ENCODE measurements at places on chromosomes 13 and 19.

- no peak for DNase-seq
Measured at GRCh38 chr19:3740431-3740830, 21.1 kb downstream of the APBA3 start.

- DNase-seq = no peak
Measured at GRCh38 chr13:71861769-71862458, 5.1 kb downstream of the DACH1 start.

DNA sequence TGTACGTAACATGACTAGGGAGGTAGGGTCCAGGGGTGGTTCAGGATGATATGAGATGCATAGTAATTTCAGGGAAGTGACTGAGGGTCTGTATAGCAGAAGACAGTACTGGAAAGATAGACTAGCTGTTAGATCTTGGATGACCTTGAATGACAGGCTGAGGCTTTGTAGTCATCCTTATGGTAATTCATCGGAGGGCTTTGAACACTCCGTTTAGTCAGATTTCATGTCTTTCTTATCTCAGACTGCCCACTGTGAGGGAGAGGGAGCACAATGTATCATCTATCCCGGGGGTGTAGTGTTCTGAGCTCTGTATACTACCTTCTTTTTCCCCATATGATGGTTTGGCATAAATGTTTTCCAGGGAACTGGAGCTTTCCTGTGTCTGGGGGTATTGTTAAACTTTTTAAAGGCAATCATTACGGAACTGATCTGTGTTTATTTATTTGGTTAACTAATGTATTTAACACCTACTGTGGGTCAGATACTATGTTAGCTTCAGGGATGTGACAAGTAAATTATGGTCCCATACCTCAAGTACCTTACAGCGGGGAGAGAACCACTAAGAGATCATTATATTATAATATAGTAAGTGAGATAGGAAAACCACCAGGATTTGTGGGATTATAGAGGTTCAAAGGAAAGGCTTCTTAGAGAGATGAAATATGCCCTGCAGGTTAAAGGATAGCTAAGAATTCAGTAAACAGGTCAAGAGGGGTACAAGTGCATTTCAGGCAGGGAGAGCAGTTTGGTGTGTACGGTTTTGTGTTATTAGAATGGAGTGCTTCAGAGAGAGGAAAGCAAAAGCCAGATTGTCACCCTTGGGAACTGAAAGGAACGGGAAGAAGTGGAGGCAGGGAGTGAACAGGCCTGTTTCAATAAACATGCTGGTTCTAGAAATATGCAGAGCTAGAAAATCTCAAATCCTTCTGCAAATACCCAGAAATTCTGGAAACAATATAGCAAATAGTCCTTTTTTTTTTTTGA, 164.8 kb upstream of the KL start:
- DNase-seq = no peak

- DNase-seq = no peak
Measured at GRCh38 chr19:5131506-5132205, 162.7 kb downstream of the KDM4B start.

DNA sequence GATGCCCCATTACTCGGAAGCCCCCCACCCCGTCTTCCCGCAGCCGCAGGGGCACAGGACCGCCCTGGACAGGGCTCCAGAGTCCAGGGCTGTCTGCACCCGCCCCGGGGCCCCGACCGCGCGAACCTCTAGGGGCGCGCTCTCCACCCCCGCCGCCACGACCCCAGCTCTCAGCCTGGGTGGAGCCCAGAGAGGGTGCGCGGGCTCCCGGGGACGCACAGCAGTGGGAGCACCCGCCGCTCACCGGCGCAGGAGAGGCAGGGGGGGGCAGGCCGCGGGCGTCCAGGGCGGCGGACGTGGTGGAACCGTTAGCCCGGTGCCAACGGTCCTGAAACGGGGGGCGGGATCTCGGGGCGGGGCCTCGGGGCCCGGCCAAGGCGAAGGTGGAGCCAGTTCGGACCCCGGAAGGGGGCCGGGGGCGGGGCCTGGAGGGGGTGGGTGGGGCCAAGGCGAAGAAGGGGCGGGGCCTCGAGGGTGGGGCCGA, at the start of gene ATP8B3:
Gene ATP8B3, minus strand, starts transcription at position 335 of the 484 bp plus-strand sequence. CDS start 540 bp downstream, outside the sequence.
- DNase-seq = peak; percentile 36

- no peak for DNase-seq
Measured at GRCh38 chr13:107906131-107906530, 309.2 kb downstream of the LIG4 start.

DNA sequence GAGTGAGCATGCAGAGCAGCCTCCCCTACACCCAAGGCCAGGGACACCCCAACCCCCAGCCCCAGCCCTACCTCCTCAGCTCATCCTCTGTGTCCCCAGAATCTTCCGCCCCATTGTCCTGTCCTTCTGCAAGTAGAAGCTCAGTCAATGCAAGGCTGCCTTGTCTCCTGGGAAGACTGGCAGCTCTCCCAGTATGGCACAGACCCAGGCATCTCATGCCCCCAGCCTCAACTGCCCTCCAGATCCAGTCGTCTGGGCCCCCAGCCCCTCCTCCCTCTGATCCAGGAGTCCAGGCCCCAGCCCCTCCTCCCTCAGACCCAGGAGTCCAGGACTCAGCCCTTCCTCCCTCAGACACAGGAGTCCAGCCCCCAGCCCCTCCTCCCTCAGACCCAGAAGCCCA, 13.0 kb downstream of the ZNF575 start:
- DNase-seq = no peak

- no peak for DNase-seq
Measured at GRCh38 chr19:19459073-19459472, 53.6 kb downstream of the GATAD2A start.

GRCh38 chr13:98997011-98997730, 19.3 kb upstream of the DOCK9 start:
- DNase-seq = no peak

DNA sequence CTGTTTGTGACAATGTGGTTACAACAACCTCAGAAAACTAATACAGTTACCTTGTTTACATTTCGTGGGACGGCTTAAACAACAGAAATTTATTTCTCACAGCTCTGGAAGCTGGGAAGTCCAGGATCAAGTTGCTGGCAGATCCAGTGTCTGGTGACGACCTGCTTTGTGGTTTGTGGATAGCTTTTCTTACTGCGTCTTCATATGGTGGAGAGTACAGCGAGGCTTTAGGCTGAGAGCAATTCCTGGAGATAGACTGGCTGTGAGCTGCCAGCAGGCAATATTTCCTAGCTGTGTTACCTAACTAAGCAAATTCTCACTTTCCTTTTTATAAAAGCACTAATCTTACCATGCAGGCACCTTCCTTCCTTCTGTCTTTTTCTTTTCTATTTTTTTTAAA, 1203.5 kb upstream of the PRR20A start:
- no peak for DNase-seq

GRCh38 chr13:29501674-29502073, 93.8 kb downstream of the SLC7A1 start:
- no peak for DNase-seq

DNA sequence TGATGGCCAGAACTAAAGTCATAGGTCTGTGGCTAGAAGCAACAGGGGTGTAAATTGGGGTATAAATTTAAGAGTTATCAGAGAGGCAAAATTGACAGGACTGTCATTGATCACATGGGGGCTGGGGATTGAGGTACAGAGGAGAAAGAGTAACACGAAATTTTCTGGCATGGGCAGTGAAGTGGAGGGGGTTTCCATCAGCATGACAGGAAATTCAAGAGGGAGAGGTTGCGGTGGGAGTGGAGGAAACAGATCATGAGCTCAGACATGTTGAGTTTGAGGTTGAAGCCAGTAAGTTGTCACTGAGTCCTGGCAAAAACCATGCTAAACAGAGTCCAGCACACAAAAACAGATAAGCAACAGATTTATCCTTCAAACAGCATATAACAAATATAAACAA, 192.1 kb upstream of the TSC22D1 start:
- DNase-seq = no peak

GRCh38 chr13:42275098-42275471, 3.1 kb downstream of the AKAP11 start:
- DNase-seq = no peak

DNA sequence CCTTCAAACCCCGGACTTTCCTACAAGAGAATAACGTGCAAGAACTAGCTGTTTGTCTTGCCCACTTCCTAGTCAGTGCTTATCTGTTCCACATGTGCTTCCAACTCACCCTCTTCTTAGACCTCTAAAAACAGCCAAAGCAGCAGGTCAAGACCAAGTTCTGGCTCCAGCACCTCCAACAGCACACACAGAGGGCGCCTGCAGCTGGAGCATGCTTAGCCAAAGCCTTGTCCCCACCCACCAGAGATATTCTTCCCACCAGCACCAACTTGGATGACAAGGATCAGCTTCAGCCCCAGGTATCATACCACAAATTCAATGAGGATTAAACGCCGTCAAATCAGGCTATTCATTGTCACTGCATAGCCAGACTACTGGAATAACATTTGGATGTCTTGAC, 17.9 kb downstream of the RCBTB1 start:
- no peak for DNase-seq

DNA sequence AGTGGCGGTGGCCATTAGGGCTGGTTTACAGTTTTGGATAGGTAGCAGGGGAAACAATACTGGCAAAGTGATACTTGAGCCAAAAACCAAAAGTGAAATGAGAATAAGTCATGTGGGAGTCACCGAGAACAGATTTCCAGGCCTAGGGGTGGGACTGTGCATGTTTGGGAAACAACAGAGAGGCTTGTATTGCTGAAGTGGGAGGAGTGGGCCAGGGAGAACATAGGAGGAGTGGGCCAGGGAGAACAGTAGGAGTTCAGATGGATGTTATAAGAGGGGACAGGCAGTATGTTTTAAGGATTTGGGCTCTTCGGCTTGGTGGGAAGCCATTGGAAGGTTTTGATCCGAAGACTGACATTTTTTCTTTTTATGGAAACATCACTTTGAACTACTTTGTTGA, 35.5 kb downstream of the AKAP11 start:
- DNase-seq = no peak

DNA sequence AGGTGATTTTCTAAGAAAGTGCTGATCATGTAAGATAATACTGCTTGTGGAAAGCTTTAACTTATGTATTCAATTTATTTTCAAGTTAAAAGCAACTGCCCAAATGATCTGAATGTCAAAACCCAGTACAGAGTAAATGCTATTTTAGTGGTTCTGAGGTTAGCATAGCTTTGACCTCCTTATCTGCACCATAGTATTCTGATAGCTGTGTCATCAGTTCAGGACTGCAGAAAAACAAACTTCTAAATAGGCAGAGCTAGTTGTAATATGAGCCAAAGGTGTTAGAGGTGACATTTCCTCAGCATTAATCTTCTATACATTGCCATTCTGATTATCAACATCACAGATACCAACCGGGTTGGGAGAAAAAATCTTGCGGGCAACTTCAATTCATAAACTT, 758.7 kb downstream of the SLITRK5 start:
- DNase-seq = no peak

- DNase-seq = no peak
Measured at GRCh38 chr13:27043013-27043412, 128.6 kb downstream of the USP12 start.

- no peak for DNase-seq
Measured at GRCh38 chr13:31769575-31769974, 30.2 kb downstream of the RXFP2 start.

- no peak for DNase-seq
Measured at GRCh38 chr13:68026077-68026476, 795.9 kb upstream of the PCDH9 start.

DNA sequence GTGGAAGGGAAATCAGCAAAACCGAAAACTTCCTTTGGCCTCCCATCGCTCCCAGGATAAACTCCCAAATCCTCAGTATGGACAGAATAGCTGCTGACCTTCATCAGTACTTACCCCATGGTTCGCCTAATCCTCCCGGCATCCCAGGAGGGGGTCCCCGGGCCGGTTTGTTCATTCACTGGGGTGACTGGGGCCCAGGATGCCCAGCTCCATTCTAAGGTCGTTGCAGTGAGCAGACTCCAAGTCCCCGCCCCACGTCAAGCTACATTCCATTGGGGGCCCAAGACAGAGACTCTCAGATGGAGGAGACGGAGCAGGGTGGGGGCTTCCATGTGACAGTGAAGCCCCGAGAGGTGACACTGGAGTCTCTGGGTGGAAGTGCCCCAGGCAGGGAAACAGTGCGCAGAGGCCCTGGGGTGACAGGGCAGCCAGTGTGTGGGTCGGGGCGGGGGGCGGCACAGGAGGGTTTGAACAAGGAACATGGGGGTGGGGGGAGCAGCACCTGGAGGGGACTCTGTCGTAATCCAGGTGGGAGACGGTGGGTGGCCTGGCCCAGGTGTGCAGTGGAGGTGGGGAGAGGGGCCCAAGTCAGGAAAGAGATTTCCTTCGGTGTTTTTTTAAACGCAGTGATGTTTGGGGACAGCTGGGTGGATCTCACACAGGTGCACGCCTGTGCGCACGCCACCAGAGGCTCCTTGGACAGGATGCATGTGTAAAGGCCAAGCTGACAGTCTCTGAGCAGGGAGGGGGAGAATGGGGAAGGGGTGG, 5.1 kb downstream of the SSBP4 start:
- no peak for DNase-seq

- no peak for DNase-seq
Measured at GRCh38 chr13:76965759-76966421, 17.6 kb downstream of the ACOD1 start.

GRCh38 chr13:41004875-41005693, 14.0 kb downstream of the ELF1 start:
- no peak for DNase-seq

- DNase-seq = no peak
Measured at GRCh38 chr13:106599875-106600797, 32.2 kb upstream of the ARGLU1 start.

- no peak for DNase-seq
Measured at GRCh38 chr13:29754473-29754806, 96.0 kb downstream of the UBL3 start.

- DNase-seq = no peak
Measured at GRCh38 chr19:44512326-44513298, 12.3 kb upstream of the ZNF180 start.

DNA sequence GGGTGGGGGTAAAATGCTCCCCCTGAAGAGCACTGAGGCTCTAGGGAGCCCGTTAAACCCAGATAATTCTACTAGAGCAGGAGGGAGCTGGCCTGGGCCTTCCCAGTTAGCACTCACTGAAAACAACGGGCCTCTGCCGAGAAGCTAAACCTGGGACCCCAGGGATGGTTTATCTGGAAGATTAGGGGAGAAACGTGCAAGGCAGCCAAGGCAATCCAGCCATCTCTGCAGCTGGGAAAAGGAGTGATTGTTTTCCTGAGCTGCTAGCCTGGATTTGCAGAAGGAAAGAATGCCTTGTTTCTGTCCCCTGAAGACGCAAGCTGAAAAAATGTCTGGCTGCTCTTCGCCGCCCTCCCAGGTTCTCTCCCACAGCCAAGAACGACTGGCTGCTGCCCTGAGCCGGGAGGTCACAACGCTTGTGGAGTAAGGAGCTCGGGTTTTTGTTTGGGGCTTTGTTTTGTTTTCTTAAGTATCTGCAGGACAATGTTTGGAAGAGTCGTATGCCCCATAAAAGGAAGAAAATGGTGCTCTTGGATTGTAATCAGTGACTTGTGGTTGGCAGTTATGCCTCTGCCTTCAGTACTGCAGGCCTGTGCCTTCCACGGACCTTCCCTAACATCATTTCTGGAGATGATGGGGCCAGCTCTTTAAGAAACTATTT, 31.5 kb downstream of the COL4A2 start:
- DNase-seq = no peak

GRCh38 chr19:2166741-2167738, 3.3 kb downstream of the DOT1L start:
- DNase-seq = no peak

Measured in stimulated activated CD8-positive, alpha-beta memory T cell treated with anti-CD3 and anti-CD28 coated beads, Interleukin-4, amount 100 ng/mL, for 1 hour (primary cell).